ENCODE measurements at places on chromosomes 11 and 22.

GRCh38 chr22:44129619-44129976 is 51.1 kb upstream of the PARVG start:
- no peak for DNase-seq

DNA sequence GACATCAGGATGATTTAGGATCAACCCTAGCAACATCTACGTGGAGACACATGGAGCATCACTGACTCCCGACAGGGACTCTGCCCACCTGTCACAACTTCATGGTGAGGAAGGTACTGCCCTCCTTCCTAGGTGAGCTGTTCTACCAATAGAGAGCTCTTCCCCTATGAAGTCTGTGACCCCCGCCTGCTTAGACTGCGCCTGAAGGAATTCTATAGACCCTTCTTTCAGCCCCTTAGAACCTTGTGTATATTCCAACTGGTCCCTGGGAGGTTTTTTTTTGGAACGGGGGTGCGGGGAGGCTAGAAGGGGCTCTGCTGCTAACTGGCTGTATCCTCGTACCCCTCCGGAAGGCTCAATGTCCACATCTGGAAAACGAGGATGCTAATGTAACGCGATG is 566 bp downstream of the INTS4 start:
- no peak for DNase-seq

- no peak for DNase-seq
Measured at GRCh38 chr11:57224537-57224936, 12.5 kb downstream of the APLNR start.

- no peak for DNase-seq
Measured at GRCh38 chr22:24482575-24482974, 12.6 kb upstream of the UPB1 start.

DNA sequence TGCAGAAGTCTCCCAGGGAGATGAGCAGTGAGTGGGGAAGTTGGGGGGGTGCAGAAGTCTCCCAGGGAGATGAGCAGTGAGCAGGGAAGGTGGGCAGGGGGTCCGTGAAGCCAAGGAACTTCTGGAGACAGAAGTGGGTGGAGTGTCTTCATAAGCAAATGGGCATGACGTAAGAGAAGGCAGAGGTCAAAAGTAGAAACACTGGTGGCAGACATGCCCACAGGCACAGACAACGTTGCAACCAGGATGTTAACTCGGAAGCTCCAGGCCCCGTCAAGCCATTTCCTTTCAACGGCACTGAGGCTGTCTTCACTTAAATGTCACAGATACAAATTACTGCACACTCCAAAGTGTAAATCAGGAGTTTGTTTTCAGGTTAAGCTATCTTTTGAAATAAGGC is 186.1 kb downstream of the SHANK2 start:
- DNase-seq, result no peak

DNA sequence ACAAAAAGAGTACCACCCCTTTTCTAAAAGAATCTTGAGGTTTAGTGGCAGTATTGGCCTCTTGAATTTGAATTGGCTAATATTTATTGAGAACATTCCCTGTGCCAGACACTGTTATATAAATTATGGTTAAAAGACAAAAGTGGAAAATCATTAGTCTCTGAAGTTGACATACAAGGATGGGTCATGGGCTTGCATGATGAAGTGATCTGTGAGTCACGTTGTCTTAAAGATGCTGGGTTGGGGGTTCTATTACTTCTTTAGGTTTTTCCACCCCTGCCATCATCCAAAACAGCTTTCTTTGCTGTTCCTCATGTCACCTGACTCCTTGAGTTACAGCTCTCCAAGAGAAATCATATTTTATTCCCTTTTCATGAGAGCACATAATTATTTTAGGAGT is 85.0 kb downstream of the CD44 start:
- no peak for DNase-seq

Measured in CD4-positive, alpha-beta T cell treated with Interleukin-17A for 4 hours (primary cell).